Activated T-helper 1 cell treated with Interleukin-2 at 50 U/mL for 16 hours (primary cell): ENCODE measurements at places on chromosomes 12 and 14.

- no peak for DNase-seq
These were observed 8.1 kb upstream of the P2RX7 start for GRCh38 chr12:121124402-121125109.

- no peak for DNase-seq
These were observed 2.6 kb downstream of the RTL1 start for GRCh38 chr14:100900837-100901390.

DNA sequence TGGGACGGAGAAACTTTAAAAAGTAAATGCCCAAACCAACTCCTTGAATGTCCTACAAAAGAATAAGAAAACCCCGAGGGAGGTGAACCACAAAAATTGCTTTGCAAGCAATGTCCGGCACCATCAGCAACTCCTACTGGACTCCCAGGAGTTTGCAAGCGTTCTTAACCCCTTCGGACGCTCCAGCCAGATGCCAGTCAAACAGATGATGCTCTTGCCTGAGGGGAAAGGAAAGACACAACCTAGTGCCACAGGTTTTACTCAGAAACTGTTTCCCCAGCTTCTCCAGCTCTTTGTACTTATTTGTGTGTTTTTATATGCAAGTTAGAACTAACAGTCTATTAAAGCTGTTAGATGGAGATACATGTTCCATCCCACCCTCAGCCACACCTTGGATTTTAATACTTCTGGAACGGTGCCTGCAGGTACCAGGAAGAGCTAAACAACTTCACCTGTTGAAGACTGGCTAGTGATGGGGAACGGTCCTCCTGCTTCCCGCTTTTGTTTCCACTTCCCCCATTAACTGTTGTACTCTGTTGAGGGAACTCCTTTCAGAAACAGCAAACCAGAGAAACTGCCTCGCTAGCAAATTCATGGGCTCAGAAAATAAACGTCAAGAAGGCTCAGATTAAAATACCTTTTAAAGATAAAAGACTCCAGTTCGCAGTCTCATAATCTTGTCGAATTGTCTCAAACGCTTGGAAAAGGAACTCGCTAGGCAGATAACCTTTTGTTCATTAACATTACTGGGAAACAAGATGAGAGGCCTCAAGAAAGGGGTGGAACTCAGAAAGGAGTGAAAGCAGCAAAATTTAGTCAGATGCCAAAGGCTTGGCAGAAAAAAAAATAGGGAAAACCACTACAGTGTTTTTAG, 1.1 kb upstream of the FERMT2 start:
- no peak for DNase-seq

- no peak for DNase-seq
These were observed 96.0 kb upstream of the PCED1B start for GRCh38 chr12:46983393-46983793.

DNA sequence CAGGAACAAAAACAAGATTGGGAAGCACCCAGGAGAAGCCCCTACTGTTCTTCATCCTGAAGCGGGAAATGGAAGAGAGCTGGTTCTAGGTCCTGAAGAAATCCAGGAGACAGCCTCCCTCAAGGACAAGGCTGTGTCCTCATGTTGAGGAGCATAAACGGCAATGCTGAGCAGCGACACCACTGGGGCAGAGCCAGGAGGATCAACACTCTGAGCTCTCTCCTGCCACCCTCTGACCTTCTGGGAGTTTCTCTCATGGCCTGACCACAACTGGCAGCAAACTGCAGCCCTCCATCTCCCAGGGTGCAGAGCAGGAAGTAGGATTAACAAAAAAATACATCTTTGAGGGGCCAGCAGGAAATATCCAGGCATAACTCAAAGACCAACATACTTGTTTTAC, 1292.2 kb upstream of the TMEM132C start:
- DNase-seq = no peak

- DNase-seq = no peak
These were observed 89.1 kb downstream of the C12orf75 start for GRCh38 chr12:105419606-105420005.

DNA sequence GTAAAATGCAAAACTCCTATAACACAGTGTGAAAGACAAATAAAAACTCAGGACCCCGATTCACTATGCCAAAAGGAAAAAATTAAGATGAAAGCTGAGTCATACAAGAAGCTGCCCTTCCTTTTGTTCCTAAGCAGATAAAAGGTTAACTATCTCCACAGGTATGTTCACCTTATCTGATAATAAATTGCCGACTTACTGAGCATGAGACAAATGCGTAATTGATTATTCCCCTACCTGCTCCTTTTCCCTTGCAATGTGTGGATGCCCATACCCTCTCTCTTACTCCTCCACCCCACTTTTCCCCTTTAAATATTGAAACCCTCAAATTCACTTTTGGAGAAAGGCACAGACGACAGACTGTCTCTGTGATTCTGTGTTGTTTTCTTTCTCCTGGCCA, 148.6 kb upstream of the TMEM260 start:
- no peak for DNase-seq

DNA sequence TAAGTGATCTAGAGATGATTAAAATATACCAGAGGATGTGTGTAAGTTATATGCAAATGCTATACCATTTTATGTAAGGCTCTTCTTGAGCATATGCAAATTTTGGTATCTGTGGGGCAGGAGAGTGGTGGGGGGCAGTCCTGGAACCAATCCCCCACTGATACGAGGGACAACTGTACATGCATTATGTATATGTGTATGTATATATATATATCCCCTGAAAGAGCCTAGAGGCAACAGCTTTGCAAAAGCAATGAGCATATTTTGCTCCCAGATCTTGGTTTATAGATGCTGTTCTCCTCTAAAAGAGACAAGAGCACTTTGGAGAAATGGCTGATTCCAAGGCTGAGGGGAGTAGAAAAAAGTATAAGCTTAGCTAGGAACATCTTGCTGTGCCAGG, 12.4 kb upstream of the SLC25A3 start:
- no peak for DNase-seq

DNA sequence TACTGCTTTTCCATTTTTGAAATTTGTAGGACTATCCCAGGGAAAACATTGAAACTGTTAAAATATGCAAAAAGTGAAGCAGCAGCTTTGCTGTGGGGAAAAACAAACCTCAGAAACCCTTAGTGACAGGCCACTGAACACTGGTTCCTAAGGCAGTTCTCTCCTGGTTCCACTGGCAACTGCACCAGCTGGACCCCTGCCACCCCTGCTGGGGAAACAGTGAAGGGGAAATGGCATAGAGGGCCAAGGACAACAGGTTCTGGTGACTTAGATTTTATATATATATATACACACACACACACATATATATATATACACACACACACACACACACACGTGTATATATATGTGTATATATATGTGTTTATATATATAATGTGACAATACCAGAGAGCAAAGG, 16.2 kb upstream of the KRT7 start:
- DNase-seq = no peak

DNA sequence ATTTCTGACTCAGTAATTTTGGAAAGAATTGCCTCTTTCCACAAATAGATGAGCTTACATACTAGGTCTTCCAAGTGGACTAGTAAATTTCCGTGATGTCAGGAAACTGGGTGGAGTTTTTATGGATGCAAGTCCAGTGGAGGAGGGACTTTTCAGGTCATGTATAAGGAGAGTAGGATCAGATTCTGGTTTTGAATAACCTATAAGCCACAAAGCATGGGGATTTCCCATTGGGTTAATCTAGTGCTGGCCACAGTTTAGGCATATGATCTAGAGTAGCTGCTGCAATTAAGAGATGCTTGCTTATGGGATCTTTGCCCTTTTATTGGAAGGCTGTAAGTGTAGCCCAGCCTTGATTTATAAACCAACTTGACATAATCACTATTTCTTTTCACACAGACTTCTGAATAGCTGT, 33.8 kb downstream of the STK38L start:
- DNase-seq = no peak

GRCh38 chr14:44497148-44497547, 9.9 kb downstream of the FSCB start:
- no peak for DNase-seq

DNA sequence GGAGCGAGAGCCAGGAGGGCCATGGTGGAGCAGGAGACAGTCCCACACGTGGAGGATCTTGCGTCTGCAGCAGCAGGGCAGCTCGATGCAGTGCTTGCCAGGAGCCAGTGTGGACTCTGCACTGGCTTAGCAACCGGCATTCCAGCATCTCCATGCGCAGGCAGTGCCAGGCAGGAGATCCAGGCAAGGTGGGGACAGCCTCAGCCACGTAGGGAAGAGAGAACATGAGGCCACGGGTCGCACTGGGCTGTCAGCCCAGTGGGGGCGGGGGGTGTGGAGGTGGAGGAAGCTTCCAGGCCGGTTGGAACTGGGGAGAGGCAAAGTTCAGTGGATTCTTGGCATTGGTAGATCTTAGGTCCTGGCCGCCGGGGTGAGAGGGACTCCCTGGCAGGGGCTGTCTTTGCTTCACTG, 121.0 kb upstream of the EVL start:
- no peak for DNase-seq

DNA sequence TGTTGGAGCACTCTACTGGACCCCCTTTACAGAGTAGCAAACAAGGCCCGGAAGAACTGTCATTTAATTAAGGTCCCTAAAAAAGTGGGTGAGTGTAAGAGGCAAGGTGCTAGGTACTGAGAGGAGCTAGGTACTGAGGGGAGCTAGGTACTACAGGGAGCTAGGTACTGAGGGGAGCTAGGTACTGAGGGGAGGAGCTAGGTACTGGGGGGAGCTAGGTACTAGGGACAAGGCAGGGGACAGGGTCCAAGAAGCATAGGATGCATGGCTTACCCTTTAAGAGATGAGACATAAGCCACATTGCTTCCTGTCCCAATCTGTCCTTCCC, 4.9 kb downstream of the KRT5 start:
- DNase-seq = no peak

DNA sequence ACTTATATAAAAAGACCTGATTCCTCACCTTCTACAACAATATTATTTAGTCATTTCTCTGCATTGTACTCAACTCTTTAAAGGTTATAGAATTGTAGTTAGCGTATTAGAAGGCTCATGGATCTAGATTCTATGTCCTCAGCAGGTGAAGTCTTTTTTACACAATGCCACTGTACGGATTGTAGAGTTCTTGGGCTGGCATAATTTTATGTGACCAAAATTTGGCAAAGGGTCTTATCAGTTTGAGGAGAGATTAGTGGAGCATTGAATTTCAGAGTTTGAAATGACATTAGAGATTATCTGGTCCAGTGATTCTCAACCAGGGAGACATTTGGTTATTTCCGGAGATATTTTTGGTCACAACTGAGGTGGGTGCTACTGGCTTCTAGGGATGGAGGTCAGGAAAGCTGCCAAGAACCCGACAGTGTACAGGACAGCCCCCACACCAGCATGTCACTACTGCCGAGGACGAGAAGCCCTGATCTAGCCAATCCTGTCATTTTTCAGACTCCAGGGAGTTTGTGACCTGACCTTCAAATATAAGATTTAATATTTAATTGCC, 63.9 kb downstream of the BICD1 start:
- no peak for DNase-seq

DNA sequence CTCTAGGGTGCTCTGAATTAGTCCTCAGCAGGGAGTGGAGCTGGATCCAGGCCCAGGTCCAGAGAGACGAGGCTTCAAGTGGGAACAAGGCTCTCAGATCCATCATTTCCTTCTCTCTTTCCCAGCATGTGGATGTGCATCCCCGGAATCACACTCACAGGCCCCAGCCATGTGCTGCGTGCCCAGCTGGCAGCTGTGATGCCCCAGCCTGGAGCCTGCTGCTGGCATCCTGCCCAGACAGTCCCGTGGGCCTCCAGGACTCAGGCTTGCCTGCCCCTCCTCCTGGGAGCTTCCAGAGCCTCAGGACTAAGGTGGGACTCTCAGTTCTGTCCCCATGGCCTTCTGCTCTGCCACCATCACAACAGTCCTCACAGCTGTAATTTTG, 6.2 kb upstream of the KRT84 start:
- DNase-seq = no peak

GRCh38 chr14:75232597-75232996, 46.0 kb upstream of the FOS start:
- peak; percentile 8 for DNase-seq

- no peak for DNase-seq
These were observed 98.5 kb upstream of the PLEKHA5 start for GRCh38 chr12:19031032-19031431.

GRCh38 chr12:52495389-52495788, 2.3 kb upstream of the KRT6A start:
- no peak for DNase-seq

GRCh38 chr12:59660148-59660547, 64.3 kb downstream of the SLC16A7 start:
- DNase-seq = no peak

DNA sequence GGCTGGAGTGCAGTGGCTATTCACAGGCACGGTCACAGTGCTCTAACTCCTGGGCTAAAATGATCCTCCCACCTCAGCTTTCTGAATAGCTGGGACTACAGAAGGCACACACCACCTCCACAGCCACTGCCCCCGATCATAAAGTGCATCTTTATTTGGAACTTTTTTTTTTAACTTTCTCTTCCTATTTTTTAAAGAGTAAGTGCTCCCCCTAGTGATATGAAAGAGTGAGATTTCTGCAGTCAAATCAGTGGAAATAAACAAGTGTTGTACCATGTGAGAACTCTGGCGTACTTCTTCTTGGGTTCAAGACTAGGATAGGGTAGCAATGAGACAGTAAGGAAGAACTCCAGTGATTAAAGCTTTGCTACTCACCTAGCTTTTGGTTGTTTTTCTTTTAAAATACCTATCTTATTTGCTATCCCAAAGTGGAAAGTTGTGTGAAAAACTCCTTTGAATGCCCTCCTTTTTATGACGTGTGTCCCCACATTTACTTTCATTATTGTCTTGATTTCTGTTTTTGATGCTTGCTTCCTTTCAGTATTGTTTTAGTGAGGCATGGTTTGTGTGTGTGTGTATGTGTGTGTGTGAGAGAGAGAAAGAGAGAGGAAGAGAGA, 6.6 kb downstream of the PPP4R4 start:
- DNase-seq = no peak

DNA sequence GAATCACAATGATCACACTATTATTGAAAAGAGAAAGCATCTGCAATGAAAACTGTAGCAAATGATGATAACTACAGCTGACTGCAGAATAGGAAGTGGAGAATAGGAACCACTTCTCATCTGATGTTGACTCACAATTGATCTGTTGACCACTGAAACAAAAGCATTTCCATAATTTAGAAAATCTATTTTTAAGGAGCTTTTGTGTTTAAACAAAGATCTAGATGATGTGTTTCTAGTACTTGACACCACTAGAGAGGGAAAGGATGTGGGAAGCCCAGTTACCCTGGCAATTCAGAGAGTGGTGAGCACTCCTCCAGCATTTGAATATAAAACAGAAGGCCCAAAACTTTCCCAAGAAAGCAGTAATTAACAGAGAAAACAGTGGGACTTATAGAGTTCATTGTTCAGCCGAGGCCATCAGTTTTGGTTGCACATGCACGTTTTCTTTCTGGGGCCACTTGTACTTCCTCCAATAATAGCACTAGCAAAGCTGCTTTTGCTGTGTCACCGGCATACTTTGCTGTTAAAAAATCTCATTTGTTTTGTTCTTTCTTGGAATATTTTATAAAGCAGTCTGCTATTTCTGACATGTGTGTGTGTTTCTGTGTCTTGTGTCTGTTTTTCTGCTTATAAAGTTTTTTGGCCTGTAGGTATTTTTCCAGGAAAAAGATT, 76.1 kb upstream of the HECTD1 start:
- no peak for DNase-seq

GRCh38 chr14:23355871-23356435, 3.3 kb upstream of the SLC22A17 start:
- DNase-seq = no peak

- DNase-seq = no peak
These were observed 406 bp downstream of the PARP2 start for GRCh38 chr14:20343862-20344220.

GRCh38 chr12:84694116-84694515, 218.5 kb downstream of the SLC6A15 start:
- DNase-seq = no peak
